ENCODE measurements at places on chromosomes 7 and 10.

DNA sequence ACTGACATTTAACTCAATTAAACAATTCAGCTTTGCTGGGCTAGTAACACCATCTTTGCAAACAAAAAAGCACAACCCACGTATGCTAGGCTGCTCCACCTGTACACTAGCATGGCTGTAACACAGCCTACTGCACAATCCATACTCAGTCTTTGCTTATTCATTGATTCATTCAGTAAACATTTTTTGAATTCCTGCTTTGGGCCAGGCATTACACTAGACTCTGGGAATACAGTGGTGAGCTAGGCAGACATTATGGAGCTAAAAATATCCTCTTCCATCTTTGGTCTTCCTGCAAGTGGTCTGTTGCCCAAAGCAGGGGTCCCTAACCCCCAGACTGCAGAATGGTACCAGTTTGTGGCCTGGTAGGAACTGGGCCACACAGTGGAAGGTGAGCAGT lies 9.9 kb downstream of the CNNM1 start:
- no peak for DNase-seq

DNA sequence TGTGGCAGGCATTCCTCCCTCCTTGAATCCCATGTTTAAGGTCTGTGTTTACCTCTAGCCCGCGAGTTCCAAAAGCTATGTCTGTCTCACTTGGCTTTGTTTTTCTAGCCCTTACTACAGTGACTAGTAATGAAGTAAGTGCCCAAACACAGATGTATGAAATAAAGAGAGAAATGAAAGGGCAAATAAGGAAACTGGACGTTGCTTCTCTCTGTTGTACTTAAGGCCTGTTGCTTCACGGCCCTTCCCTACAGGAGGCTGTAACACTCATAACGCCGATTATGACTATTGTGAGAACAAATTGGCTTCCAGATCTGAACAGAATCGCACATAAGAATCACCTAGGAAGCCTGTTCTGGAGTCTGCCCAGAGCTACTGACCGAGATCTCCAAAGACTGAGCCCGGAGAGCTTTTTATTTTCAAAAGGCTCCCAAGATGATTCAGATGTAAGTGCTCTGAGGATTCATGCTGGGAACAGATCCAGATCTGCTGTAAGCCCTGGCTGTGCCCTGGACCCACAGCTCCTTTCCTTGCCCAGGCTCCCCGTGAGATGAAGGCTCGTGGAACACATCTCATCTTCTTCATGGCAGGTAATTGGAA lies 432.6 kb downstream of the SDK1 start:
- DNase-seq: no peak

DNA sequence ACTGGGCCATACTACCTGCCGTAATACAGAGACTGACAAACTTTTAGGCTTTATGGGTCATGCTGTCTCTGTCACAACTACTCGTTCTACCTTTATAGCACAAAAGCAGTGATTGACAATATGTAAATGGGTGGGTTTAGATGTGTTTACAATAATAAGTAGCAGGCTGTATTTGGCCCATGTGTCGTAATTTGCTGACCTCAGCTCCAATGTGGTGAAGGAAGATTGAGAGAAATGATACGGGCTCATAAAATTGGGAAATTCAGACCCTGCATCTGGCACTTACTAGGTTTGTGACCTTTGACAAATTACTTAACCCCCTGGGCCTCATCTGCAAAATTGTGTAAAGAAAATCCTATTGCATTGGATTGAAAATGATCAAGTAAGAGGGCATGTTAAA lies 150.8 kb upstream of the NPSR1 start:
- no peak for DNase-seq

- DNase-seq: no peak
These were observed 39.9 kb upstream of the SMNDC1 start for GRCh38 chr10:110344622-110345021.
